ENCODE measurements at places on chromosomes 16 and 17.

DNA sequence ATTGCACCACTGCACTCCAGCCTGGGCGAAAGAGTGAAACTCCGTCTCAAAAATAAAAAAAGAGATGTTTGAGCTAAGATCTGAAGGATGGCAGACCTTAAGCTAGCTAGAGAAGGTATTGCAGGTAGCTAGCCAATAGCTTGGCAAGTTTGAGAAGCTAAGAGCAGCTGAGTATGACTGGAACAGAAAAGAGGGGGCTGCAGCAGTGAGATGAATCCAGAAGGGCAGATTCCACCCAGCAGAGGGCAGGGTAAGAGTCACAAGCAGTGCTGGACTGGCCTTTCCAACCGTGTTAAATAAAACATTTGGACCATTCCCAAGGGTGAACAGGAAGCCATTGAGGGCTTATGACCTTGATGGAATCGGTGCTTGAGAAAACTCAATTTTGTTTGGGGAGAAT lies 5.7 kb upstream of the PHAF1 start:
- DNase-seq = no peak

- no peak for DNase-seq
These were observed 80.8 kb upstream of the TRAP1 start for GRCh38 chr16:3797904-3798811.

DNA sequence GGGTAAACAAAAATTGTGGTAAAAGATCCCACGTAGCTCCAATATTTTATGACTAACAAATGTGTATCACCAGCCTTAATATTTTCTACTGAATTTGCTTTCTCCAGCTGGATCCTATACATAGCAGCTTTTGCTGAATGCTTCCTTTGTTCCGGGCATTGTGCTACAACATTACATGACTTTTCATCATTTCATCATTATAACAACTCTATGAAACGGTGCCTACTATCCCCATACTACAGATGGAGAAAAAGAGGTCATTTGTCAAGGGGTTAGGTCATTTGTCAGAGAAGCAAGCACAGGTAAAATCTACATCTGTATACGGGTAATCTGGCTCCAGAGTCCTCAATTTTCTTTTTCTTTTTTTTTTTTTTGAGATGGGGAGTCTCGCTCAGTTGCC lies 74.3 kb downstream of the KANSL1 start:
- no peak for DNase-seq

GRCh38 chr17:50186661-50187393 lies 14.6 kb downstream of the COL1A1 start:
- DNase-seq = peak; percentile 65

- DNase-seq = no peak
These were observed 745 bp upstream of the ABCC1 start for GRCh38 chr16:15948532-15949209.

DNA sequence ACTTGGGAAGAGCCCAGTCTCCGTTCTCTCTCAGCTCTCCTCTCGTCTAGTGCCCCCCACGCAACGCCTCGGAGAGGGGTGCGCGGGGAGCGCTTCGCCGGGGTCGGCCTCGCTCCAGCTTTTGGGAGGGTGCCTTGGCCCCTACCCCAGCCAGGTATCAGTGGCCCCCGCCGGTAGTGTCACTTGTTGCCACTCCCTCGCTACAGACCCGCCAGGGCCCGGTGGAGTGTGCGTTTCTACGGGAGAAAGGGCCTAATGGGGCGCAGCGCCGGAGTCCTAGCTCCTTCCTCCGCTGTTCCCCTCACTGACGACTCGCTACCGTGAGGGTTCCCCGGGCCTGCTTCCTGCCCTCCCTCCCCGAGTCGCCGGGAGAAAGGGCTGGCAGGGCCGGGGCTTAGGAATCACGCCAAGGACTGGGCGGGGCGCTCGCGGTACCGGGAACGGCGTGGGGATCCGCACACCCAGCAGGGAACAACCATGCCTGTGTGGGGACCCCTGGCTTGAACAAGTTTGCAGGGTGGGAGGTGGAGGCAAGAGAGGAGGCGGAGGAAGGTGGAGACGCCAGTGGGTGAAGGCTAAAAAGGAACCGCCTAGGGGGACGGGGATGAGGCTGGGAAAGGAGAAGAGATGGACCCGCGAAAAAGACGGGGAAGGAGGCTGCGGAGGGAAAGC lies 997 bp upstream of the CDH11 start:
- DNase-seq = peak; percentile 50

GRCh38 chr17:28008513-28008912 lies 34.0 kb upstream of the NLK start:
- DNase-seq = peak; percentile 10

DNA sequence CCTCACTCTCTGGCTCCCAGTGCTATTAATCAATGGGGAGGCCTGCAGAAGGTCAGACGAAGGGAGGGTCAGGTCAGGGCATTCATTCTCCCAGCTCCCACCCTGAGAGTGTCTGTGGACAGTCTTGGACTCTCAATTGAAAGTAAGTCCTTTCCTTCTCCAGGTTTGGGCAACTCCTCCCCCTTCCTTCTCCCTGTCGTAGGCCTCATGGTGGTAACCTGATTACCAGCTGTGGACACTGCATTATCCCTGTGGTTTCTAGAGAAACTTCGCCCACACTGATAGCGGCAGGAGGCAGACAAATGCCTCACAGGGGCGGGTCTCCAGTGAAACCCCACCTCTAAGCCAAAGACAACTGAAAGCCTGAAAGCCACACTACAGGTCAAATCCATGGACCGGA lies 57.7 kb upstream of the SLC25A19 start:
- no peak for DNase-seq

- no peak for DNase-seq
These were observed 108.6 kb downstream of the XYLT1 start for GRCh38 chr16:17362183-17362582.

- DNase-seq = no peak
These were observed 5.1 kb upstream of the FOXL1 start for GRCh38 chr16:86573215-86573614.

DNA sequence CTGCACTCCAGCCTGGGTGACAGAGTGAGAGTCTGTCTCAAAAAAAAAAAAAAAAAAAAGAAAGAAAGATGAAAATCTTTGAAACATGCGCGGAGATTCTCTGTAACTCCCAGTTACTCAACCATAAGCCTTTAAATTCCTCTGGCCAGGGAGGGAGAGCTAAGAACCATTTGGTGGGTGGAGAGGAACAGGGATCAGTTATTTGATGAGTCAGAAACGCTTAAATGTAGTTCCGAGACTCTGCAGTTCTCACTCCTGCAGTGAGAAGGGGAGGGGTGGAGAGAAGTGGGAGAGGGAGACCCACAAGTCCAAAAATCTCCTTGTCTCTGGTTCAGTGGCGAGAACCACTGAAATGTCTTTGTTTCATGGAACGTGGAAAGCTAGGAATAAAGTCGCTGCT lies 266.7 kb downstream of the SOX9 start:
- peak; percentile 82 for DNase-seq

DNA sequence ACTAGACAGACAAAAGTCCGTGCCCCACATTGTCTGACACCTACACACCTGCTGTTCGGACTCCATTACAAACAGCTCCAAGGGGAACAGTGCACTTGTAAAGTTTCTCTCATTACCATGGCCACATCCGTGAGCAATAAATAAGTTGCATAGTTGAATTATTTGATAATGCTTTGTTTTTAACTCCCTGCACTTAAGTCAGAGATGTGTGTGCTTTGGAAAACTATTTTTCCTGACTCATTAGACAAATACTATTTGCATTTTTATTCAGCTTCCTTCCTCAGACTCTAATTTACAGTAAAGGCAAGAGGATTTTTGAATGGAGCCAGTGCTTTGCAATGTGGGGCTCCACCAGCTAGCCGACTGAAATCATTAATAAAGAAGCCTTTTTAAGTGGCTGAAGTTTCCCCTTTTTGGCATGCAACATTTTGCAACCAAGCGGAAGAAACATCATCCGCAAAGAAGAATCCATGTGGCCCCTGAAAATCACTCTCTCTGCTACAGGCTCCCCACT lies 6.5 kb upstream of the CCL2 start:
- DNase-seq = no peak

- DNase-seq = no peak
These were observed 6.2 kb upstream of the SLC7A6 start for GRCh38 chr16:68257906-68258800.

GRCh38 chr17:50848039-50848438 lies 12.7 kb downstream of the WFIKKN2 start:
- no peak for DNase-seq

GRCh38 chr17:77926981-77927380 lies 31.5 kb upstream of the TNRC6C start:
- no peak for DNase-seq

DNA sequence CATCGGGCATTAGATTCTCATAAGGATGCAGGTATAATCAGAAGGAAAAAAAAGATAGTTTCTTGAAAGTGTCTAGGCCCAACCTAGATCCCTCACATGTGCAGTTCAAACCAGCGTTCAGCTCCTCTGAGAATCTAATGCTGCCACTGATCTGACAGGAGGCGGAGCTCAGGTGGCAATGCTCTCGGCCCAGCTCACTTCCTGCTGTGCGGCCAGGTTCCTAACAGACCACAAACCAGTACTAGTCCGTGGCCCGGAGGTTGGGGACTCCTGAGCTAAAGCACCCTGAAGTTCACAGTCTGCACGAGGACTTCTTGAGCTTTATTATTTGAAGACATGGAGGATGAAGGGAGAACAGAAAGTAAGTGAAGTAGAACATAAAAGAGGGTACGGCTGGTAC lies 16.8 kb downstream of the SMCR8 start:
- DNase-seq = no peak

- no peak for DNase-seq
These were observed 107.9 kb downstream of the RAP1GAP2 start for GRCh38 chr17:2904135-2904534.

DNA sequence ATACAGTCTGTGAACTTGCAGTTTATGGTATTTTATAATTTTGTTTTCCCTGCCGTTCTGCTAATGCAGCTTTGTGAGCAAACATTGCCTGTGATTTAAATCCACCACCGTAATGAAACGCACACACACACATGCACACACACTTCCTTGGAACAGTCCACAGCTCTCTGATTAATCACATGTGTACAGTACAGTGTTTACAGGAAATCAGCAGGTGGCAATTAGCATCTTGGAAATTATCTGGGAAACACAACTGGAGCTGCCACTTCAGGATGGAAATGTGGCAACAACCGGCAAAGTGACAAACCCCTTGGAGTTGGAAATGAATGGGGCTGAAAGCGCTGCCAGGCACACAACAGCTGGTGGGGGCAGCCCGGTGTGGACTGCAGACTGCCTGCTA lies 12.9 kb upstream of the ZKSCAN2 start:
- peak; percentile 11 for DNase-seq

GRCh38 chr17:60863892-60864707 lies 186.4 kb downstream of the BCAS3 start:
- DNase-seq = no peak

- no peak for DNase-seq
These were observed 451.3 kb downstream of the PMP22 start for GRCh38 chr17:14813649-14814370.

DNA sequence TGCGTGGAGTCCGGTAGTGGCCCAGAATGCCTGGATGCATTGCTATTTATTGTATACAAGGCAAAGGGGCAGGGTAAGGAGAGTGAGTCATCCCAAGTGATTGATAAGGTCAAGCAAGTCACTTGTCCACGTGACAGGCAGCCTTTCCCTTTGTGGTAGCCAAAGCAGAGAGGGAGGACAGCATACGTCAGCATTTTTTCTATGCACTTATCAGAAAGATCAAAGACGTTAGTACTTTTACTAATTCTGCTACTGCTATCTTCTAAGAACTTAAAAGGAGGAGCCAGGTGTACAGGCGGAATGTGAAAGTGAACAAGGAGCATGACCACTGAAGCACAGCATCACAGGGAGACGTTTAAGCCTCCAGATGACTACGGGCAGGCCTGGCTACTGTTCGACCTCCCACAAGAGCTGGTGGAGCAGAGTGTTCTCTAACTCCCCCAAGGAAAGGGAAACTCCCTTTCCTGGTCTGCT lies 47.9 kb upstream of the ARL4D start:
- DNase-seq = no peak

DNA sequence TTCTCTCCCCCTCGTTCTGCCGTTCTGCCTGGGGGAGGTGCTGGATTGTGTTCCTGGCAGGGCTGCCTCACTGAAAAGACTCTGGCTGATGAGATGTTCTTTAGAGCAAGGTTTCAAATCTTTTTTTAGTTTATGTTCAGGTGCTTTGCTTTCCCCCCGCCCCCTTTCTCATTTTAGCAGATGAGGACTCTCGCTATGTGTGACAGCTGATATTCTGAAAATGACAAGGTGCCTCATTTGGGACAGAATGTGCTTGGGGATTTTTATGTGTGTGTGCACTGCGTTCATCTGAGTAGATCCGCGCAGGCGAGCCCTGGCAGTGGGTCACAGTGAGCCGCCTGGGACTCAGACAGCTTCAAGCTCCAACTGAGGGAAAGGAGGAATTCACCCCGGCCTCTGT lies 205.9 kb downstream of the HS3ST4 start:
- DNase-seq = no peak

- DNase-seq = no peak
These were observed 2.5 kb downstream of the UBE2I start for GRCh38 chr16:1311738-1312466.

- DNase-seq = no peak
These were observed 218.8 kb downstream of the KATNIP start for GRCh38 chr16:27768651-27769272.

DNA sequence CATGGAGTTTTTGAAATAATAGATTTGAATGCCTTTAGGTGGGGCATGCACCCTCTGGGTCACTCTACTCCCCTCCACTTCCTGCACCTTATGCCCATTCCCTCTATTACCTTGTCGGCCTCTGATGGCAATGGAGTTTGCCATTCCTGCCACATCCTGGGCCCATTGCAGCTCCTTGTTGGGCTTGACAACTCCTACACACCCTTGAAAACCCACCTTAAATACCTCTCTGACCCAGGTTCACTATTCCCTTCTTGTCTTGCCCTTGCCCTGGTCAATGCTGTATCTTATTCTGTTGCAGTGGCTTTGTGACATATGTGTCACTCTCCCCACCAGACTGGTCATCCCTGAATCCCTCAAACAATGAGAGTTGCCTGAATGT lies 2.4 kb downstream of the CCR7 start:
- DNase-seq = no peak

DNA sequence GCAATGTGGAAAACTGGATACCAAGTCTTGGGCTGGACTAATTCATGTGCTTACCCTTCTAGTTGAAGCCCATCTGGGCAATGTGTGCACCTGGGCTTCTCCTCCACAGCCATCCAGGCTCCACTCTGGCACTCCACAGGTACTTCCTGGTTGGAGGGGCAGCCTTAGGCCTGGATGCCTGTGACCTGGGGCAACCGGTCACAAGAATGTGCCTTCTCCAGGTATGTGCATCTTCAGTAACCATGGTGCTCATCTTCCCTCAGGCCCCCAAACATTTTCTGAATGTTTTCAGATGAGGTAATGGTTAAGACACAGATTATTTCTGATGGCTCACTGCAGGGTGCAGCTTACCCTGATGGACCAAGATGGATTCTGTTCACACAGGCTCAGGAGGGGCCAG lies 11.1 kb downstream of the C16orf86 start:
- DNase-seq = no peak

DNA sequence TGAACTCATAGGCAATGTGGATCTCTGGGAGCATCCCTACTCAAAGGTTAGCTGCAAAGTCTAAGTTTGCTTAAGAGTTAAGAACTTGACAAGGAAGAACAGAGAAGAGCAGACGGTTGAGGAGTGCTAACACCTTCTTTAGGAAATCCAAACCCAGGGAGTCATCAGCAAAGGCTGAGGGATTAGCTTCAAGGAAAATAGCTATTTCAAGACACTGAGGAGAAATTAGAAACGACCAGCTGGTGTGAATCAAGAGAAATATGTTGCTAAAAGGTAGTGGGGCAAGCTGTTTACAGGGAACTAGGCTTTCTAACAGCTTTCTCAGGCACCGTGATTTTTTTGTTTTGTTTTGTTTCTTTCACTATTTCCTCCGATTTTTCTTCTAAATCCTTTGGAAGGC lies 90.7 kb downstream of the CDH8 start:
- no peak for DNase-seq

GRCh38 chr17:29038085-29038795 lies 4.7 kb upstream of the PIPOX start:
- DNase-seq = no peak

Data from AG09319 (cell line).